ENCODE measurements at places on chromosomes 11 and 22.

- no peak for DNase-seq
These were observed 23.5 kb downstream of the TP53I11 start for GRCh38 chr11:44927174-44927661.

DNA sequence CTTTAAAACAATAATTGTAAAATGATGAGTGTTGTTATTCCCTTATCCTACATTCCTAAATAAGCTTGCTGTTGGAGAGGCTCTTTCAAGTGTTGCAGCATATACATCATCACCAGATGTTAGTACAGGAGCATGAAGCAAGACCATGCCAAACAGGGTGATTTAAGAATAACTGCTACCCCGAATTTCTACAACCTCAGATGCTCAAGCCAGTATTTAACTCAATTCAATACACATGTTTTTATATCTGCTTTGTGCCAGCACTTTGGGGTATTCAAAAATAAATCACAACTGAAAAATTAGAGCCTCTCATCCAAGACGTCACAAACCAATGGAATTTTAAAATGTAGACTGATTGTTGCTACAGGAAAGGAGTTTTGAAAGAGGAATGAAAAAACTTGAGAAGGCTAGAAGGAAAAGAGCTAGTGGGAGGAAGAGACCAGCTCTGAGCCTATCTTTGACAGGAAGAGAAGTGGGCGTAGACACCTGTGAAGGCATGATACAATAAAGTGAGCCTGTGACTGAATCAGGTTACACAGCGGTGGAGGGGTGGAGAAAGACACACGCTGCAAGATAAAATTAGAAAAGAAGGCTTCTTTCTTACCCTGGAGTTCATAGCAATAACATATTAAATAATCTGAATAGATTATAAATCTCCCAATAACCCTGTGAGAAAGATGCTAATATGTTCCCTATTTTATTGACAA, 95.8 kb downstream of the DLG2 start:
- no peak for DNase-seq

DNA sequence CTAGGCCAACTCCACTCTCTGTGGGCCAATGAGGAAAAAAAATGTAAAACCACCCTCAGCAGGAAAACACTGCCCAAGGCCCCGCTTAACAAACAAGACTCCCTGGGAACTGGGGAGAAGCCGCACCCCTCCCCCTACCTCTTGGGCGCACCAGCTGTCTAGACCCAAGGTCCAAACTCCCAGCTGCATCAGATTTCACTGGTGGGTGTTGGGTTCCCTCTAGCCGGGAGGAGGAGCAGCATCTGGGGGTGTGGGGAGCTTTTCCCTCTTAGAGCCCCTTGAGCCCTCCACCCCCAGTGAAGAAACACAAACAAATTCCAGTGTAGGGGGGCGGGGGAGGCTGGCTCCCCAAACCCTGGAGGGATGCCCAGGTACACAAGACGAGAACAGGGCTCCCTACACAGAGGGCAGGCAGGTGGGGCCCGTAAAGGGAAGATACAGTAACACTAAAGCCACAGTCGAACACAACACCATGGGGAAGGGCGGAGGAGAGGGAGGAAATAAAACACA, 64.9 kb downstream of the NECTIN1 start:
- no peak for DNase-seq

DNA sequence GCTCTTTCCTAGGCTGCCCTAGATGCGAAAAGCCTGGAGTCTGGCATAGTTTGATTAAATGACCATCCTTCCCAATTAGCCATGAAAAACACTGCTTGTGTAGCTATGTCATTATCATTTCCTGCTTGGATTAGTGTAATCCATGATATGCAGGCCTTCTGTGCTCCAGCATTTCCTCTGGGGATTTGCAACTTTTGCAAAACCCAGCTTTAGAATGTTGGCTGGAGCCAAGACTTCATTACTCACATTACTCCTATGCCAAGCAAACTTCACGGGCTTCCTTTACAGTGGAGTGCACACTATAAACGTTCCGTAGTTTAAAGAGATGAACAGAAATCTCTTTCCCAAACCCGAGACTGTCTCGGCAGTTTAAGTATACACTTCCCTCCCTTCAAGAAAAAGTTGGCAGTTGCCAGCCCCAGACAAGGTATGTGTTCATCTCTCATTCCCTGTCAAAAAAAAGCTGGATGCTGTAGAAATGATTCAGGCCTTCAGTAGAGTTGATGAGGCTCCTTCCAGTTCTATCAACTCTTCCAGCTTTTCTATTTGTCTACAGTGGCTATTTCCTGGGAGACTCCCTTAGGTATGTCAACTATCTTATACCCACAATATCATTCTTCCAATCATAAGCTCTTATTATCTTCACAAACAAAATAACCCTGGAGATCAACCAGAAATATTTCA, 180.0 kb downstream of the MAML2 start:
- no peak for DNase-seq

Measured in chondrocyte (in vitro differentiated cells).